Caco-2 (cell line): ENCODE measurements at places on chromosomes 4 and X.

- H3K27ac ChIP-seq, result no peak overlapping the region
- H3K4me3 ChIP-seq, result no peak overlapping the region
- H3K36me3 ChIP-seq, result no peaks in the 10 kb centered on the region
- no peak for DNase-seq
Observed at GRCh38 chr4:3866813-3867129, 100.6 kb downstream of the ADRA2C start.

DNA sequence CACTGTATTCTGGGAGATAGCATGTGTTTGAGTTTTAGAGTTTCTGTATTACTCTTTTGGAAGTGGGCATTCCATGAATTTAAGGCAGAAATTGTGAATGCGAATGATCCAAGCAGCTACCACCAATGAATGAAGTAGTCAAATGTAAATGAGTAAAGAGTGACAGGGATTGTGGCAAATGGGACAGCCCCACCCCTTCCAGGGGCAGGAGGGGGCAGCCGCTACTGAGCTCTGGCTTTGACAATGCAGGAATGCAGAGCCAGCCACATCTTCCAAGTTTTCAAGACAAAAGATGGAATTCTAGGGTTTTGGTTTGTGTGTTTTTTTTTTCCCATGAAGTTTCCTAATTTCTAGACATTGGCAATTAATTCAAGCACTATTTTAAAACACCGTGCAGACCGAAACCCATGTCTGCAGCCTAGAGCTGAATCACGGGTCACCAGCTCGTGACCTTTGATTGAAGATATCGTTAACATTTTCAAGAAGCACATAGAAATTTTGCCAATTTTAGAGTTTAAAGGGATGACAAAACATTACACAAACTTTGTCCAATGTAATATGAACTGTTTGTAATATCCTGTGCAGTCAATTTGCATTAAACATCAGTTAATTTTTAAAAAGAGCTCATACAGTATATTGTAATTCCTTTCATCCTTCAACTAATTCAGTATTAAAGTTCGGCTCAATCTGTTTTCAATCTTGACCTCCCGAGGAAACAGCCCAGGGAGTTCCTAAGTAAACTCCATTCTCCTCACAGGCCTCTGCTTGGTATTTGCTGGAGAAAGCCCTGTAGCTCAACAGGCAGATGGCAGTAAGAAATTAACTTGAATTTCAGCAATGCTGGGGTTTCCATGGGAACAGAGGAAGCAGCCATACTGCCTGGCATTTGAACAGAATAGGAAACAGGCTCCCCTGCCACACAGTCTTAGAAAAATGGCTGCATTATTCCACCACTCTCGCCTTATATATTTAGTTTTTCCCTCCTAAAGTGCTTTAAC lies 83.4 kb downstream of the UCHL1 start:
- H3K4me1 ChIP-seq, result no peaks in the 10 kb centered on the region
- H3K27me3 ChIP-seq, result no peaks in the 10 kb centered on the region
- peak; percentile 38 for DNase-seq
- H3K27ac ChIP-seq, result no peak overlapping the region
- no peak overlapping the region for H3K4me3 ChIP-seq
- no peaks in the 10 kb centered on the region for H3K36me3 ChIP-seq

DNA sequence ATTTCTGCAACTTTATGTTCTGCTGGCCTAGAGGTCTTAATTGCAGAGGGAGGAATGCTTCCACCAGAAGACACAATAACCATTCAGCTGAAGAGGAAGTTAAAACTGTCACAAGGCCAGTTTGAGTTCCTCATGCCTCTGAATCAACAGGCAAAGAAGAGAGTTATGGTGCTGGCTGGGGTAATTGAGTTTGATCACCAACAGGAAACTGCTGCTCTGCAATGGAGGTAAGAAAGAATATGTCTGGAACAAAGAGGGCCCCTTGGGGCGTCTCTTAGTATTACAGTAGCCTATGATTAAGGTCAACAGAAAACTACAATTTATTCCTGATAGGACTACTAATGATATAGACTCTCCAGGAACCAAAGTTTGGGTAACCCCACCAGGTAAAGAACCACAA lies 744.0 kb downstream of the FSTL5 start:
- no peak overlapping the region for H3K4me3 ChIP-seq
- H3K4me1 ChIP-seq, result no peaks in the 10 kb centered on the region
- no peak for DNase-seq
- no peaks in the 10 kb centered on the region for H3K27me3 ChIP-seq
- no peaks in the 10 kb centered on the region for H3K36me3 ChIP-seq
- no peak overlapping the region for H3K27ac ChIP-seq

- H3K36me3 ChIP-seq, result no peaks in the 10 kb centered on the region
- no peaks in the 10 kb centered on the region for H3K27me3 ChIP-seq
- H3K4me1 ChIP-seq, result peaks cover 25% of the 10 kb centered on the region
- no peak for DNase-seq
- H3K4me3 ChIP-seq, result no peak overlapping the region
Observed at GRCh38 chrX:2892816-2893215, 36.3 kb downstream of the ARSD start.

- no peak for DNase-seq
- no peak overlapping the region for H3K27ac ChIP-seq
- no peaks in the 10 kb centered on the region for H3K36me3 ChIP-seq
- no peaks in the 10 kb centered on the region for H3K27me3 ChIP-seq
- no peaks in the 10 kb centered on the region for H3K4me1 ChIP-seq
- no peak overlapping the region for H3K4me3 ChIP-seq
Observed at GRCh38 chrX:55029291-55029690, 1.5 kb downstream of the ALAS2 start.

GRCh38 chr4:10856271-10856782 lies 171.8 kb upstream of the CLNK start:
- H3K36me3 ChIP-seq, result no peaks in the 10 kb centered on the region
- no peak overlapping the region for H3K4me3 ChIP-seq
- no peaks in the 10 kb centered on the region for H3K27me3 ChIP-seq

- H3K4me3 ChIP-seq, result no peak overlapping the region
- H3K4me1 ChIP-seq, result no peaks in the 10 kb centered on the region
- H3K36me3 ChIP-seq, result no peaks in the 10 kb centered on the region
- no peak overlapping the region for H3K27ac ChIP-seq
- DNase-seq, result no peak
Observed at GRCh38 chrX:2538031-2538757, 37.4 kb upstream of the DHRSX start.

DNA sequence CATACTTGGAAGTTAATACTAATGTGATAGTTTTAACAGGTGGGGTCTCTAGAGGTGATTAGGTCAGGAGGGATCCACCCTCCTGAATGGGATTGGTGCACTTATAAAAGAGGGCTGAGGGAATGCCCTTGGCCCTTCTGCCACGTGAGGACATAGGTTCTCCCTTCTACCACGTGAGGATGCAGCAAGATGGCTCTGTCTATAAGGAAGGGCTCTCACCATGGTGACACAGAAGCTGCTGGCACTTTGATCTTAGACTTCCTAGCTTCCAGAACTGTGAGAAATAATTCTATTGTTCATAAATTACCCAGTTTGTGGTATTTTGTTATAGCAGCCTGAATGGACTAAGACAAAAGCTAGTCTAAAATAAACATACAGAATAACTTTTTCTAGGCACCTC lies 1.0 kb downstream of the AADAT start:
- H3K4me3 ChIP-seq, result peak overlapping the region; percentile 63
- H3K36me3 ChIP-seq, result no peaks in the 10 kb centered on the region
- no peak for DNase-seq
- no peak overlapping the region for H3K27ac ChIP-seq
- H3K27me3 ChIP-seq, result no peaks in the 10 kb centered on the region
- no peaks in the 10 kb centered on the region for H3K4me1 ChIP-seq

DNA sequence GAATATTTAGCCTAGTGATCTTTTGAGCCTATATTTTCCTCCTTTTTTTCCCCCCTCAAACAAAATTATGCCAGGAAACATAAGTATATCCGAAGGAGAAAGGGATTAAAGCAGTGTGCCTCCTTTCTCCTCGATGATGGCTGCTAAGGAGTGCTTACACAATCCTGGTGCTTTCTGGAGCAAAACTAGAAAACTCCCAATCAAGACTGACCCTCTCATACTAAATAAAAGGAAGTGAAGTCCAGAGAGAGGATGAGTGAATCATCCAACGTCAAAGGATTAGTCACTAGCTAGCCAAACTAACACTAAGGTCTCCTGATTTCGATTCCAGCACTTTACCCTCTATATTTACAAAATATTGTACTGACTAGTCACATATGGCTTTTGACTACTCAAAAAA lies 146.8 kb downstream of the PPP3CA start:
- H3K4me1 ChIP-seq, result peaks cover 21% of the 10 kb centered on the region
- H3K27me3 ChIP-seq, result no peaks in the 10 kb centered on the region
- H3K27ac ChIP-seq, result no peak overlapping the region
- H3K36me3 ChIP-seq, result no peaks in the 10 kb centered on the region
- no peak for DNase-seq

DNA sequence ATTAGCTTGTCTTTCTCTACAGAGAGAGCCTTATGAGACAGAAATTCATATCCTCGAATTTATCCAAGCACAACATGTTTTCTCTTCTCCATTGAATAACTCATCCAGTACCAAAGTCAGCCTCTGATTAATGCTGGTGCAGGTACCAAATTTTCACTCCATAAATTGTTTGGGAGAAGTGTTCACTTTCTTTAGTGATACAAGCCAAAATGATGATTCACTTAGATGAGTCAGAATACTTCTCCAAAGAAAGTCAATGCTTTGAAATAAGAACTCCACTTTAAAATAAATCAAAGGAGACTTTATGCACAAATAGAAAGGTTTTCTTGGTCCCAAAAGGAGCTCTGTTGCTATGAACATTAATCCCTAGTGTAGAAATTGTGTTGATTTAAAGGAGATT lies 60.2 kb downstream of the MAOB start:
- H3K4me3 ChIP-seq, result no peak overlapping the region
- H3K27ac ChIP-seq, result no peak overlapping the region
- no peaks in the 10 kb centered on the region for H3K36me3 ChIP-seq
- no peak for DNase-seq
- H3K27me3 ChIP-seq, result no peaks in the 10 kb centered on the region

DNA sequence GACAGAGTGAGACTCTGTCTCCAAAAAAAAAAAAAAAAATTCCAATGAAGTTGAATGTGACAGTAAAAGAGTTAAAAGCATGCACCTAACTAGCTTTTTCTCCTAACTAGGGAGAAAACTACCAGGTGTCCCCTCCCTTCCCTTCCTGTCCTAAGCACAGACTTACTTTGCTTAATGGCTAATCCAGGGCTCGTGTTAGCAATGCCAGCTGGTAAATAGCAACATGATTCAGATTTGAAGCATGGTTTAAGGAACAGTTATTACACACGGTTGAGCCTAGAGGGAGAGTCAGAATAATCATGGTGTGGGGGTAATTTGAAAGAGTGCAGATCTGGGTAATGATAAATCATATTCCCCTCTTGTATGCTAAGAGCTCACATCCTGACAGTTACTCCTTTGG lies 338.3 kb downstream of the STIM2 start:
- no peak overlapping the region for H3K4me3 ChIP-seq
- H3K27me3 ChIP-seq, result no peaks in the 10 kb centered on the region
- DNase-seq, result no peak
- H3K36me3 ChIP-seq, result no peaks in the 10 kb centered on the region
- 0 out of 2 replicates have a peak, but pooled peaks cover 4% of the 10 kb centered on the region for H3K4me1 ChIP-seq

- no peak overlapping the region for H3K4me3 ChIP-seq
- no peak overlapping the region for H3K27ac ChIP-seq
- H3K4me1 ChIP-seq, result peaks cover 5% of the 10 kb centered on the region; the same call in 1 of the 2 replicates
- H3K36me3 ChIP-seq, result no peaks in the 10 kb centered on the region
- DNase-seq, result no peak
Observed at GRCh38 chr4:74932010-74932409, 906 bp upstream of the PARM1 start.

DNA sequence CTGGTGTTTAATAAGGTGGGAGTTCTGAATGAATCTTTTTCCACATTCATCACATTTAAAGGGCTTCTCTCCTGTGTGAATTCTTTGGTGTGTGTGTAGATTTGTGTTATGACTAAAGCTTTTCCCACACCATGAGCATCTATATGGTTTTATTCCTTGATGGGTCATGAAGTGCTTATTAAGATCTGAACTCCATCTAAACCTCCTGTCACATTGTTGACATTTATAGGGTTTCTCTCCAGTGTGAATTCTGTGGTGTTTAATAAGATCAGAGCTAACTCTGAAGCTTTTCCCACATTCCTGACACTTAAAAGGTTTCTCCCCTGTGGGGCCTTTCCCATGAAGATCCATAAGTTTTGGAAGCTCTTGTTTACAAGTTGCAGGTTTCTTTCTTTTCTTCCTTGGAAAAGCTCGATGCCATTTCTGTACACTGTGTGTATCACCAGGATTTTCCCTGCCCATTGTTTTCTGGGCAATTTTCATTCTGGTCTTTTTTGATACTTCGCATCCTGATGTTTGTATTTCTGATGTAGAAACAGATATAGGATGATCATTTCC lies 21.9 kb upstream of the ETDC start:
- H3K27me3 ChIP-seq, result no peaks in the 10 kb centered on the region
- H3K4me3 ChIP-seq, result no peak overlapping the region
- no peak overlapping the region for H3K27ac ChIP-seq
- H3K36me3 ChIP-seq, result no peaks in the 10 kb centered on the region
- DNase-seq, result no peak
